ENCODE measurements at places on chromosomes 2 and 18.

DNA sequence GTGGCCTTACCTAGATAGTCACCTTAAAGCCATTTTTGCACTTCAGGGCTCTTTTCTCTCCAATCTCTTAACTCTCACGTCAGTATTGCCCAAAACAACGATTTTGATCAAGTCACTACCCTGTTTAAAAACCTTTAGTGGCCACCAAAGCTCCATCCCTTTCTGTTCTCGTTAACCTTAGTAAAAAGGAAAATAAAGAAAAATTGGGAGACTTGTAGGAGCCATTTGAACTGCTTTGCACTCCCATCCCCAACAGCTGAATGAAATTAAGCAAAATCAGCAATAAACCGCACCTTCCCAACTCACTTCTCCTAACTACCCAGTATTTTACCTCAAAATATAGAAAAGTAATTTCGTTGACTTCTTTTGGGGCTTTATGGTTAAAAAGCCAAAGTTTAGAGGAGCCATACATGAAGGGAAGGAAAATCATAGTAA lies 686 bp upstream of the ARL5A start:
- DNase-seq, result no peak

DNA sequence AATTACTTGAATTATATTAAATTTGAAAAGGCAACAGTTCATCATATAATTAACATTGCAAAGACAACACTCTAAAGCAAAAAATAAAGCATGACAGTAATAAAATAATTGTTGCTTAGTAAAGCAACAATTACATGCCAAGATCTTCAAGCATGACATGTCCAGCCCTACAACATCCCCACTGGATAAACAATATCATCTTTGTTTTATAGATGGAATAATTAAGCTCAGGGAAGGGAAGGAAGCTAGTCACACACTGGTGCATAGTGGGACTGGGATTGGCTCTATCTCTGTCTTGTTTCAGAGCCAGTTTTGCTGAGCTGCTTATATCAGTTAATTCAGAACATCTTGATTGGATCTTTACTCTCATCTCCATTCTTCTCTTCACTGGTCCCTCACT lies 49.9 kb upstream of the PARD3B start:
- DNase-seq, result no peak

DNA sequence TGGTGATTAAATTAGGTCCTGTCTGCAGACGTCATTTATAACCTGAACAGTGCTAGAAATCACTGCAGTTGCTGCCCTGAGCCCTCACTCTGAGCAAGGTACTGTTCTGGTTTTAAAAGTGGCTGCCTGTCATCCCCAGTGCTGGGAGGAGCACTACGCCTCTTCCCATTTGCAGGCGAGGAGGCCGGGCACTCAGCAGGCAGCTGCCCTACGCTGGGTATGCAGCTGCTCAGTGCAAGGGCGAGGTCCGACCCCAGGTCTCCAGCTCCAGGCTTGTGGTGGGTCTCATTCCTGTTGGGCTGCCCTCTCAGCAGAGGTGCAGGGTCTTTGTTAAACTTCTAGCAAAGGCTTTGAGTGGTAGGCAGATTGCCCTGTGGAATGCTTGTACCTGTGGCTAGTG lies 15.7 kb downstream of the CNDP2 start:
- DNase-seq, result no peak

- no peak for DNase-seq
Observed at GRCh38 chr2:135245071-135245470, 193.0 kb downstream of the RAB3GAP1 start.

GRCh38 chr2:11103984-11104793 lies 51.1 kb upstream of the SLC66A3 start:
- peak; percentile 40 for DNase-seq

GRCh38 chr2:41873102-41874031 lies 174.5 kb upstream of the PKDCC start:
- DNase-seq, result no peak

DNA sequence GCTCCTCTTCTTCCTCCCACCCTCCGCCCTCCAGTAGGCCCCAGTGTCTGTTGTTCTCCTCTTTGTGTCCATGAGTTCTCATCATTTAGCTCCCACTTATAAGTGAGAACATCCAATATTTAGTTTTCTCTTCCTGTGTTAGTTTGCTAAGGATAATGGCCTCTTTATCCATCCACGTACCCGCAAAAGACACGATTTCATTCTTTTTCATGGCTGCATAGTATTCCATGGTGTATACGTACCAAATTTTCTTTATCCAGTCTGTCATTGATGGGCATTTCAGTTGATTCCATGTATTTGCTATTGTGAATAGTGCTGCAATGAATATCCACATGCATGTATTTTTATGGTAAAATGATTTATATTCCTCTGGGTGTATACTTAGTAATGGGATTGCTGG lies 82.2 kb downstream of the COPS8 start:
- DNase-seq, result no peak

DNA sequence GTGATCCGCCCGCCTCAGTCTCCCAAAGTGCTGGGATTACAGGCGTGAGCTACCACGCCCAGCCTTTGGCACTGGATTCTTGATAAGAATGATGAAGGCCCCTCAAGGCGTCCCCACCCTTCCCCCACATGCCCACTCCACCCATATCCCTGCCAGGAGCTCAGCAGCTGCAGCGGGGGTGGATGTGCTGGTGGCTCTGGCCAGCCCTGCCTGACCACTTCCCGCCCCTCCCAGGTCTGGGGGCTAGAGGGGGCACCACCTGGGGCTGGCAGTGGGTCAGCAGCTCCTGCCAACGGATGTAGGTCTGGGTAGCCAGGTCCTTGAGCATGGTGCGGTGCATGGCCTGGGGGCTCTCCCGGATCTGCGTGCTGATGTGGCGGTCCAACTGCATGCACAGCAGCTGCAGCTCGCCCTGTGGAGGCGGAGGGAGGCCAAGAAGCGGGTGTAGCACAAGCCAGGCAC lies 7.8 kb upstream of the SEMA4C start:
- DNase-seq, result no peak

DNA sequence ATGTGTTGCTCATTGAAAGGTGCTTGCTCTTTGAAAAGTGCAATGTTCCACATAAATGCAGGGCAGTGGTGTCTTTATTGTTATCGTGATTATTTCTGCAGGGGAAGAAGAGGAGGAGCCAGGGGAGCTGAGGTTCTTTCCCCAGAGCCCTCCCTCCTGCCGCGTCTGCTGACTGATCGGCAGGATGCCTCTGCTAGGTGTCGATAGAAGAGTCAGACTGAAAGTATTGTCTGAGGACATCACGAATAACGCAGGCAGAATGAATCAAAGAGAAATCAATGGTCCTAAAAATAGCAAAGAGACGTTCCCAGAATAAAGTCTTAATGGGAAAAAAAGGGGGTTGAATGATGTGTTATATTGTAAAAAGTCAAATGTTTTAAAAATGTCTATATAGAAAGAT lies 47.4 kb upstream of the SIX3 start:
- no peak for DNase-seq
